ENCODE measurements at places on chromosomes 7 and 10.

DNA sequence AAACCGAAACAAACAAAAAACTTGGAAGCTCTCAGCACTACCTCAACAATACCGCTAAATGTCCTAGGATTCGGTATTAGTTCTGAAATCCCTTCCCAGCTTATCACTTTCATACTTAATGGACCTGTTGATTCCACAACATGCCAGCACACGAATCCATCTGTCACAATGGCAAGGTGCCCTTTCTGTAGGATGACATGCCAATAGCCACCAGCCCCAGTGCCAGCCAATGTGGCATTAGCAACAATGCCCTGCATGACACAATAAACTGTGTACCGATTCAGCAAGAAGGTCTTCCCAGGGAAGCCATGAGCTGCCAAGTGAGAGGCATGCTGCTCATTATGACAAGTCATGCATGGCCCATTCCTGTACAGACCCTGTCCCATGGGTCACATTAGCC is 35.6 kb upstream of the CHCHD3 start:
- no peak for DNase-seq

- DNase-seq: no peak
Observed at GRCh38 chr7:134892963-134893362, 93.3 kb upstream of the AGBL3 start.

- DNase-seq: no peak
Observed at GRCh38 chr10:33861016-33861704, 526.7 kb upstream of the NRP1 start.

DNA sequence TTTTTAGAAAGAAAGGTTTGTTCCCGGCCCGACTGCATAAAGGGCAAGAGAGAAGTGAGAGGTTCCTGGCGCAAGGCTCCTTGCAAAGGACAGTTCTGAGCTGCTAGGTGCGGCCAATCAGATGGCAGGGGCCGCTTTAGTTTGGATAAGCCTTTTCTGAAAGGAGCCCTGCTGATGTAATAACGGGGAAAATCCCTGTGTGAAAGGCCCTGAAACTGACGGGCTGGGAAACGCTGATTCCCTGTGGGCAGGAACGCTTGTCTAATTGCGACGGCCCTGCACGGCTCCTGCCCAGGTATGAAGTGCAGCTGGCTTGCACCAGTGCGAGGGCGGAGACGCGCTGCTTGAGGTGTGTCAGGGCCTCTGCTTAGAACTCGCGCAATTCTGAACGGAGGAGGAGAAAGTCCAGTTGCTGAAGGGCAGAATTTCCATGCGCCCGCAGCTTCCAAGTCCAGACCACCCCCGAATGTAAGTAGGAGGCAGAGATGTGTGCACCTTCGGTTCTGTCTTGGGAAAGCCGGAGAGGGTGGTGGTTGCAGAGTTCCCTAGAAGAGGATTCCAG is 30.5 kb downstream of the TACC2 start:
- DNase-seq: no peak

DNA sequence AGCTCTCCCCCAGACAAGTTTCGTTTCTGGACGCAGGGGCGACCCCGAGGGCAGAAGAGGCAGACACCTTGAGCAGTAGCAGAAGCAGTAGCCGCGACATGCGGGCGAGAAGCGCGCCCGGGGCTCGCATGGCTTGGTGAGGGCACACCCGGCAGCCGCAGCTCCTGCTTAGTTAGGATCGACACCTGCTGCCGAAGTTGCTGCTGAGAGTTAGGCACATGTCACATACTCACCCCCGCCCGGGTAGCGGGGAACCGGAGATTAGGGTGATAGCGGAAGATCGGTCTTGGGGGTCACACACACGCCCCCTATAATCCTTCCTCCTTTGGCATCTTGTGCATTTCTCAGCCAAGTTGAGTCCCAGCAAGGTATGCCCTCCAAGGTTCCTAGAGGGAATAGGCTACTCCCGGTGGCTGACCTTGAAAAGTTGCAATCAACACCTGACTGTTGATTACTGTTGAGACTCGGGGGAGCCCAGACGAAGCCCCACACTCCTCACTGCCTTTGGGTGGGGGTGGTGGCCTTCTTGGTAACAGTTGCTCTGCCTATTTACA is 668 bp downstream of the GPR37 start:
- peak; percentile 22 for DNase-seq

GRCh38 chr7:151454305-151454704 is 14.4 kb upstream of the CRYGN start:
- DNase-seq: no peak

DNA sequence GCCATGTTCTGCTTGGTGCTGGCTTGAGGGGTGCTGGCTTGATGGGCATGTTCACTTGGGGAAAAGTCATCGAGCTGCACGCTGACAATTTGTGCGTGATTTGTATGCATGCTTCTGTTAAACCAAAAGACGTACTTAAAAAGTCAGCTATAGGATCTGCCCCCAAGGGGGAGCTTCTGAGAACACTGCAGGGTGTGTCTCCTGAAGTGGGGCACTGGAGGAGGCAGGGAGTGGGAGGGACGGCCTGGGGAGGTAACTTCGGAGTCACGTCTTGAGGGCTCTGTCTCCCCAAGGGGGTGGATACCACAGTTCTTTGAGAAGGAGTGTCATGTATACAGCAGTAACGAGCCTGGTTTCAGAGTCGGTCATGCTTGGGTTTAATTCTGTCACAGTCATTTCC is 406.5 kb downstream of the PLXNA4 start:
- no peak for DNase-seq

- no peak for DNase-seq
Observed at GRCh38 chr7:106143711-106144337, 31.7 kb upstream of the SYPL1 start.

DNA sequence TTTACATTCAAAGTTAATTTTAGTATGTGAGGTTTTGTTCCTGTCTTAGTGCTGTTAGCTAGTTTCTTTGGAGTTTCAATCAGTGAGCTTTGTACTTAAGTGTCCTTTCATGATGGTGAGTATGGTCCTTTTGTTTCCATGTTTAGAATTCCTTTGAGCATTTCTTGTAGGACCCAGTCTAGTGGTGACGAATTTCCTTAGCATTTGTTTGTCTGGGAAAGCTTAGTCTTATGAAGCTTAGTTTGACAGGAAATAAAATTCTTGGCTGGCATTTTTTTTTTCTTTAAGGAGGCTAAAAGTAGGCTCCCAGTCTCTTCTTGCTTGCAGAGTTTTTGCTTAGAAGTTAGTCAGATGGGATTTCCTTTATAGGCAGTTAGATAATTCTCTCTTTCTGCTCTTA is 209.2 kb upstream of the SEMA3C start:
- no peak for DNase-seq
